COLO829 (cell line): ENCODE measurements at places on chromosomes 1 and 21.

DNA sequence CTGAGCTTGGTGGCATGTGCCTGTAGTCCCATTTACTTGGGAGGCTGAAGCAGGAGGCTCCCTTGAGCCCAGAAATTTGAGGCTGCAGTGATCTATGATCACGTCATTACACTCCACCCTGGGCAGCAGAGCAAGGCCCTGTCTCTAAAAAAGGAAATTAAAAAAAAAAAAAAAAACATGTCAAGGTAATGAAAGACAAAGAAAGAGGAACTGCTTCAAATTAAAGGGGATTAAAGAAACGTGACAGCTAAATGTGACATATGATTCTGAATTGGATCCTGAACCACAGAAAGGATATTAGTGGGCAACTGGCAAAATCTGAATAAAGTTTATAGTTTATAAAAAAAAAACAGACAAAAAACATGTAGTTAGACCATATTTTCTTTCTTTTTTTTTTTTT, 3.8 kb upstream of the C2CD4D start:
- no peak for DNase-seq

DNA sequence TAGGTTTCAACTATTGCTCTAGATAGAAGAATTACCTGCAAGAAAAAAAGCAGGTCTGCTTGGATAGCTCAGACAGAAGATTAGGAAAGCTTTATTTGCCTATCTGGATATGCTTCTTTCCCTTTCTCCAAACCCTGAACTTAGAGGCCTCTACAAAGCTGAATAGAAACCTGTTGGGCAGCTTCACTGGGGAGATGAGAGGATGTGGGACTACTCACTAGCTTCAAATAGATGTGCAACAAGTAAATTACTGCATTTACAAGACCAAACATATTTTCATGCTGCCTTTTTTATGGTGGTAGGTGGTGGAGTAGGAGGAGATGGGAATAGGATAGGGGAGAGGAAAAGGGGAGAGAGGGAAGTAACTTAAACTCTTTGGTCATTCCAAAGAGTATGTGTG, 6.4 kb downstream of the CLCA2 start:
- no peak for DNase-seq

- no peak for DNase-seq
Observed at GRCh38 chr21:15227919-15228318, 163.1 kb upstream of the NRIP1 start.

DNA sequence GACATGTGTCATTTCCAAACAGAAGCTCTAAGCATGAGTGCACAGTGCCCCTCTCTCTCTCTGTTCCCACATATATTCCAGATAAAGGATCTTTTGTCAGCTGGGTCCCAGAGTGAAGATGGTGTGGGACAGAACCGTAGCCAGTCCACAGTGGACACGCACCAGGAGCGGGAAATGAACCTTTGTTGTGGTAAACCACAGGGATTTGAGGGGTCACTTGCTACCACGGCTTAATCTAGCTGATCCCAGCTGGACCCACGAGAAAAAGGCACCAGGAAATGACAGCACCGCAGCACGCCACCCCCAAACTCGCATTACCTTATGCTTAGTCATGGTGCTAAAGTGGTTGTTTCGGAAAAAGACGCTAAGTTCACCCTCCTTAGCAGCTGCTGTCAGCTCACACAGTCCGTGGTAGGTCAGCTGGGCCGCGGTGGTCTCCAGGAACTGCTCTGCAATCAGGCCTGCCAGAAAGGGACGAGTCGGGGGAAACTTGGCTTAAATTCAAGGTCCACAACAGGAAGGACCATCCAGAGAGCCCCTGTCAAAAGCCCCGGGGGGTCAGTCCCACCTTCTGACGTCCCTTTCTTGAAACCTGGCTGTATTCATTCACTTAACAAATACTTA, 7.5 kb downstream of the MINDY1 start:
- DNase-seq, result no peak

DNA sequence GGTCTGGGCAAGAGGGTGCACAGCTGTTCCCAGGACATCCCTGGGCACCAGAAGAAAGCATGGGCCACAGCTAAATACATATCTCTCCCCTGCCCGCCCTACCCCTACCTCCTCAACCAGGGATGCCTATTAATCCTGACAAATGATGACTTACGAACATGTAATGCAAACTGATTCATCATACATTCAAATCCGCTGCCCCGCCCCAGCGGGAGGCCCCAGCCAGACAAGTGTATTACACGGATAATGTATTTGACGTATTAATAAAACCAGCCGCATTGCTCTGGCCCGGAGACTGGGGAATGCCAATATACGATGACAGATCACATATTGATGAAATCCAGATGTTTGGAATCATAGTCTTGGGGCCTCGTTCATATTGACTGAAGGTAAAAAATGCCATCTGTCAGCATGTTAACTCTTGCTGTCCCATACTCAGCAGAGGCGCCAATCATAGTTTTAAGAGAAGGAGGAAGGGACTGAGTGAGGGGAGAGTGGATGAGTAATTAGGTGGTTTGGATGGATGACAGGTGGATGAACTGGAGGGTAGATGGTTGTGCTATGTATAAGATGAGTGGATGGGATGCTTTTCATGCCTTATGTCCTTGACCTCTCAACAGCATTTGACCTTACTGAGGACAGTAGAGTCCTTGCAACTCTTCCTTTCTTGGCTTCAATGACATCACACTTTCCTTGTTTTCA, 68.2 kb downstream of the TMEM53 start:
- DNase-seq, result no peak

DNA sequence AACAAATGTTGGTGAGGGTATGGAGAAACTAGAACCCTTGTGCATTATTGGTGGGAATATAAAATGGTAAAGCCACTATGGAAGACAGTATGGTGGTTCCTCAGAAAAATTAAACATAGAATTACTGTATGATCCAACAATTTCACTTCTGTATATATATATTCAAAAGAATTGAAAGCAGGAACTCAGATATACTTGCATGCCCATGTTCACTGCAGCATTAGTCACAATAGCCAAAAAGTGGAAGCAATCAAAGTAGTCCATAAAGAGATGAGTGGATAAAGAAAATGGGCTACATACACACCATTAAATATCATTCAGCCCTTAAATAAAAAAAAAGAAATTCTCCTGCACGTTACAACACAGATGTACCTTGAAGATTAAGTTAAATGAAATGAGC, 34.1 kb downstream of the ABL2 start:
- DNase-seq, result no peak

DNA sequence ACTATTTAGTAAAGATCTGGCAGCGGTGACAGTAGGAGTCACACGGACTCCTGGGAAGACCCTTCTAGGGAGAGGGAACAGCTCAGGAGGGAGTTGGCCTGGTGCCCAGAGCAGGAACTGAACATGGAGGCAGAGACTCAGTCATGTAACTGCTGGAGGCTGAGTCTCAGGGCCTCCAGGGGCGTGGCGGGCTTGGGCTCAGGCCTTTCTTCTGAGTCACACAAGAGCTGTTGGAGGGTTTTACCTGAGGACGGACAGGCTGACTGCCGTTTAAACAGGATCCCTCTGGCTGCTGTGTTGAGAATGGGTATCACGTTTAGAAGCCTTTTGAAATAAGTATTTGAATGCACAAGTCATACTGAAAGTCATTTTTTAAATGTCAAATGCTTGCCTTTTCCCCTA, 7.2 kb upstream of the ETS2 start:
- no peak for DNase-seq

GRCh38 chr1:1439546-1440261, 4.2 kb downstream of the VWA1 start:
- DNase-seq, result no peak

- DNase-seq, result no peak
Observed at GRCh38 chr1:243727503-243728203, 122.4 kb downstream of the AKT3 start.

DNA sequence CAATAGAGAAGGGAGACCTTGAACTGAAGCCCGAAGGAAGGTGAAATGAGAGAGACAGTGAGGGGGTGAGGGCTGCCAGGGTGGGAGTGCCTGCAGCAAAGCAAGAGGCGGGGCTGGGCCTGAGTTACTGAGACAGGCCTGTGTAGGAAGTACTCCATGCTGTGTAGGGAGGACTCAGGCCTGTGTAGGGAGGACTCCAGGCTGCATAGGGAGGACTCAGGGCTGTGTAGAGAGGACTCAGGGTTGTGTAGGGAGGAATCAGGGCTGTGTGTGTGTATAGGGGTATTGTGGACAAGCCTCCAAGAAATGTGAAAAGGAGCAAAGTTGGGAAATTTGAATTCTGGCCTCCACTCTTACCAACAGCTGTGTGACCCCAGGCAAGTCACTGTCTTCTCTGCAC, 133.8 kb upstream of the CACNA1E start:
- DNase-seq, result no peak

GRCh38 chr1:214727274-214727673, 124.3 kb downstream of the CENPF start:
- DNase-seq, result no peak

DNA sequence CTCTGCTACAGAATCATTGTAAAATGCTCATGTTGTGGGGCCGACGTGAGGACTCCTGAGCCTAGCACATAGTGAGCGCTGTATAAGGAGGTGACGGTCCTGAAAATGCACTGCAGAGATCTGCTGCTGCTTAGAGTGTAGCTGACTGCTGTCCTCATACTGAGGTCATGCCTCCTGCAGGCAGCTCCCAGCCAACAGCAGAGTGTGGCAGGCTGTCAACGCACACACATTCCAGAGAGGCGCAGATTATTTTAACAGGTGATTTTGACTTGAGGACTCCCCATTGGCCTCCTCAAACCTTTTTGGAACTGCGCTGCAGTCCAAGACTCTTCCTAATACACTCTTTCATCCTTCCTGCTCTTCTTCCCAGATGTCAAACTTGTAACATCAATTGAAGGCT, 119.8 kb upstream of the KCNJ6 start:
- DNase-seq, result no peak

- DNase-seq, result peak; percentile 37
Observed at GRCh38 chr1:221782970-221783369, 41.1 kb upstream of the DUSP10 start.

DNA sequence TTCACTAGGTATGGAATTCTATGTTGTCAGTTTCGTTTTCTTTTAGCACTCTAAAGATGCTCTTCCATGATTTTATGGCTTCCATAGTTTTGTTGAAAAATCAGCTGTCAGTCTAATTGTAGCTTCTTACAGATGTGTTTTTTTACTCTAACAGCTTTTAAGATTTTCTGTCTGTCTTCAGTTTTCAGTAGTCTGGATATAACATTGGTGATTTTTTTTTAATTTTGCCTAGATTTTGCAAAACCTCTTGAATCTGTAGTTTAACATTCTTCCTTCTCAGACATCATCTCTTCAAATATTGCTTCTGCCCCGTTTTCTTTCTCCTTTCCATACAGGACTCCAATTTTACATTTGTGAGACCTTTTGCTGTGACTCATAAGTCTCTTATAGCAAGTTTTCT, 17.9 kb upstream of the DYRK1A start:
- DNase-seq, result no peak

- DNase-seq, result no peak
Observed at GRCh38 chr1:110424699-110425611, 17.5 kb upstream of the LAMTOR5 start.

DNA sequence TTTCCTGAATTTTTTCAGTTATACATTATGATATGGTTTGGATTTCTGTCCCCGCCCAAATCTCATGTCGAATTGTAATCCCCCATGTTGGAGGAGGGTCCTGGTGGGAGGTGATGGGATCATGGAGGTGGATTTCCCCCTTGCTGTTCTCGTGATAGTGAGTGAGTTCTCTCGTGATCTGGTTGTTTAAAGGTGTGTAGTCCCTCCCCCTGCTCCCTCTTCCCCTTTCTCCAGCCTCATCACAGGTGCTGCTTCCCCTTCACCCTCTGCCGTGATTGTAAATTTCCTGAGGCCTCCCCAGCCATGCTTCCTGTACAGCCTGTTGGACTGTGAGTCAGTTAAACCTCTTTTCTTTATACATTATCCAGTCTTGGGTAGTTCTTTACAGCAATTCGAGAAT, 93.2 kb upstream of the HNRNPU start:
- DNase-seq, result no peak

DNA sequence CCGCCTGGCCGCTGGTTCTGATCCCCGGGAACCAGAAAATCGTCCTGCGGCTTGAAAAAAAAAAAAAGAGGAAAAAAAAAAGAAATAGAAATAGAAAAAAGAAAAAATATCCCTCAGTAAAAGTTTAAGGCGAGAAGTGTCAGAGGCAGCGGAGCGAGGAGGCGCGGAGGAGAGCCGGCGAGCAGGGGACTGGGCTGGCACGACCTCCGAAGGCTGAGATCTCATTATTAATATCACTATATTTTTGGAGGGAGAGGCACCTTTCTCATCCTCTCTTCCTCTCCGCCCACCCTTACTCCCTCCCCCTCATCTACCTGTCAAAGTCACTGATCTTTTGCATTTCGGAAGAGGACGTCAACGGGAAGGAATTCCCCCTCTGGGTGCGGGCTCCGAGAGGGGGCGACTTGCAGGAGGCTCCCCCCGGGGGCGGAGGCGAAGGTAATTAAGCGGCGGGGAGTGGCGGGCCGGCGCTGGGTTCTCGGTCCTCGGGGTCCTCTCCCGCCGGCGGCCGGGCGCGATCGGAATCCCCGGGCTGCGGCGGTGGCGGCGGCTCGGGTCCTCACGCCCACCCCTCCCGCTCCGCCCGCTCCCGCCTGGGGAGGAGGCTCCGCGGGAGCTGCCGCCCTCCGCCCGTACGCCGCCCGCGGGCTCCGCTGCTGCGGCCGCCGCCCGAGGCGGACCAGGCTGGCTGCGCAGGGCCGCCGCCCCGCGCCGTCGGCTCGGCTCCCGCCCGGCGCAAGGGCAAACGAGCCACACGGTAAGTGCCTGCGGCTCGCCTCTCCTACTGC, at the start of gene NTNG1:
TSS of gene NTNG1 (plus strand) at position 337 of the 788 bp plus-strand sequence.
- DNase-seq, result no peak

GRCh38 chr1:27789540-27790041, 16.6 kb downstream of the STX12 start:
- DNase-seq, result no peak

GRCh38 chr21:38493549-38494250, 4.6 kb downstream of the ERG start:
- no peak for DNase-seq

DNA sequence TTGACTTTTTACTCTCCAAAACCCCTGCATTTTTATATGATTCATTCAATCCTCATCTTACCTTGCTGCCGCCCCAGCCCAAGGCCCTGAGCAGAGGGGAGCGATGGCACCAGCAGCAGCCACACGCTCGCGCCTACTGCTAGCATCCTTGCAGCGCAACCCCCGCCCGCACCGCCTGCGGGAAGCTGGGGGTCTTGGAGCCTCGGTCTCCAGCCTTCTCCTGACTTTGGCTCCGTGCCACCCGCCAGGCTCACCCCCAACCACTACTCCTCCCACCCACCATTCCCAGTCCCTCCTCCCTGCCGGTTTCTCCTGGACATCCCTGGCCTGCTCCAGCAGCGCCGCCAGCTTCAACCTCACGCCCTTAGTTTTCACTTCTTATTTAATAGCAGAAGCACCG, 76.6 kb downstream of the RPE65 start:
- no peak for DNase-seq
